Mesothelial cell of epicardium (in vitro differentiated cells): ENCODE measurements at places on chromosomes 13 and 19.

GRCh38 chr13:42735010-42735409, 46.4 kb upstream of the FAM216B start:
- no peak overlapping the region for H3K27ac ChIP-seq
- H3K4me3 ChIP-seq, result no peak overlapping the region
- no peak for DNase-seq
- H3K4me1 ChIP-seq, result peaks cover 6% of the 10 kb centered on the region

- H3K36me3 ChIP-seq, result no peaks in the 10 kb centered on the region
- peaks cover 5% of the 10 kb centered on the region for H3K4me1 ChIP-seq
- no peak overlapping the region for H3K27ac ChIP-seq
- no peak for DNase-seq
- peaks cover 4% of the 10 kb centered on the region for H3K27me3 ChIP-seq
These were observed 17.8 kb downstream of the C2CD4C start for GRCh38 chr19:391207-391557.

DNA sequence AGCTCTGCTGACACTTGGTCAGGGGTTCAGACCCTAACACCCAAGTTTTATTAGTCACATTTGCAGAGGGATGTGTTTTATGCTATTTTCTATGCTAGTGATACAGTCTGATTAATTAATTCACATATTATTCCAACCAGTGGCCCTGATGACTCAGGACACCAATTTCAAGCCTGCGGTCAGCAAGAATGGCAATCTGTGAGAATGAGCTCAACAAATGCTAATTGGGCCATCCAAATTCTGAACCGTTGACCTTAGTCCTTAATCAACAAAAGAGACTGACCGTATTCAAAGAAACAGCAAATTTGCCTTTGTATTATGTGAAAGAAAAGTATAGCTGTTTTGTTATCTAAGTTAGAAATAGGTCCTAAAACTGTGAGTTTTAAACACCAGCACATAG, 9.6 kb upstream of the KL start:
- H3K27me3 ChIP-seq, result no peaks in the 10 kb centered on the region
- peaks cover 7% of the 10 kb centered on the region for H3K36me3 ChIP-seq
- peaks cover 7% of the 10 kb centered on the region for H3K4me1 ChIP-seq
- H3K27ac ChIP-seq, result no peak overlapping the region
- H3K4me3 ChIP-seq, result no peak overlapping the region
- DNase-seq, result no peak

DNA sequence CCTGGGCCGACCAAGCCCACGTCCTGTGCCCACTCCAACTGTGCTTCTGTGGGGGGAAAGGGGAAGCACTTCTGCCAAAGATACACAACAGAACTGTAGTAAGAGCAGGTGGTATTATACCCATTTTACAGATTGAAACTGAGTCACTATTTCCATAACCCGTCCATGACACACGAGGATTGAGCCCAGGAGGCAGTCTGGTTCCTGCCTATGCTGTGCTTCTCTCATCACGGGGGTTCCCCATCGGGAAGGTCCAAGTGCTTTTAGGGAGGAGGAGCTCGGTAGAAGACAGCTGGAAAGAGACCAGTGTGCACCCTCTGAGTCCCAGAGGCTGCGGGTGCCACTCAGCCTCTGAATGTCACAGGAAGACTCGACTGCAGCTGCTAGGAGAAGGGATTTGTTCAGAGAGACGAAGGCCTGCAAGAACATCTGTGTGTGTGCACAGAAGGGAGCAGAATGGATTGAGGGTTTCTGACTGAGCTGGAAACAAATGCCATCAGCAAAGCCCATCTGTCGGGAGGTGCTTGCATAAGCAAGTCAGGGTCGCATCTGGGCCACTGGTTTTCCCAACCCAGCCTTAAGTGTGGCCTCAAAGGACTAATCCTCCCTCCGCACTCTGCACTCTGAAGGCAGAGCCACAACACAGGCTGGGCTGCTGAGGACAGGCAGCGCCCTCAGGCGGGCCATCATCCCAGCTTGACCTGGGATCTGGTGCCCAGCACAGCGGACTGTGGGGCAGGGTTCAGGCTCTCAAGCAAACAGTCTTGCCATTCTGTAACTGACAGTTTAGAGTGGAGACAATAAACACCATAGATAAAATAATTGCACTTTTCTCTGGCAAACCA, 150.0 kb downstream of the DPF1 start:
- no peaks in the 10 kb centered on the region for H3K27me3 ChIP-seq
- no peak overlapping the region for H3K4me3 ChIP-seq
- peaks cover 13% of the 10 kb centered on the region for H3K36me3 ChIP-seq
- H3K4me1 ChIP-seq, result peaks cover 3% of the 10 kb centered on the region
- DNase-seq, result no peak
- no peak overlapping the region for H3K27ac ChIP-seq

- DNase-seq, result no peak
- no peaks in the 10 kb centered on the region for H3K4me1 ChIP-seq
- no peak overlapping the region for H3K4me3 ChIP-seq
- peaks cover 4% of the 10 kb centered on the region for H3K27me3 ChIP-seq
- H3K27ac ChIP-seq, result no peak overlapping the region
These were observed 198.4 kb upstream of the ZNF536 start for GRCh38 chr19:30173593-30174356.

DNA sequence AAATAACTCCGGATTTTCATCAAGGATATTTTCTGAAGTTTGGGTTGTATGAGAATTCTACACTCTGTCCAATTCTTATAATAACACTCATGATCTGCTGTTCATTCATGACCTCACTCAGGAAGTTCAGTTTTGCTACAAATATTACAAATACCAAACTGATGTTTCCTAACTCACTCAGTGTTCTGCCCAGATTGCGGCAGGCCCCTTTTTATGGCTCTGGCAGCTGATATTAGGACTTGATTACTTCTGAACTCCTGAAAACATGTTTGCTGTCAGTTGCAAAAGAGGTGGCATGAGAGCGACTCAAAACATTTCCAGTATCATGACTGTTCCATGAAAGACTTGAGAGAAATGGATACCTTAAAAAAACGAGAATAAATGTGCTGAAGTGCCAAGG, 188.0 kb downstream of the RGCC start:
- H3K27ac ChIP-seq, result peak overlapping the region; percentile 35
- no peaks in the 10 kb centered on the region for H3K36me3 ChIP-seq
- H3K4me1 ChIP-seq, result peaks cover 67% of the 10 kb centered on the region
- no peak overlapping the region for H3K4me3 ChIP-seq
- no peak for DNase-seq
- no peaks in the 10 kb centered on the region for H3K27me3 ChIP-seq
